Stimulated activated CD8-positive, alpha-beta memory T cell treated with anti-CD3 and anti-CD28 coated beads, Interleukin-2, amount 100 ng/mL, for 1 hour (primary cell): ENCODE measurements at places on chromosomes 5 and 9.

DNA sequence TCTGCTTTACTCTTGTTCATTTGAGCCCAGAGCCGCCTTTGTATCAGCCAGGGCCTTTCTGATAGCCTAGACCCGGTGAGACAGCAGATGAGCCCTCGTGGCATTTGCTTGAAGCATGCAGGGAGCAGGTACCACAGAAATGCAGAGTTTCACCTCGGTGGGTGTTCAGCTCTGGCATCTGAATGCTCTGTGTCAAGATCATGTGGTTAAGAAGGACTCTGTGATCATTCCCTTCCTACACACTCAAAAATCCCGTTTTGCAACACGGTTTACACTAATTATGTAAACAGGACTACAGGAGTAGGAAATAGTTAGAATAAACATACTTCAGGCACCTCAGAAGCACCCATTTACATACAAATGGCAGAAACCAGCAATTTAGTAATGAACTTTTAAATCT lies 67.2 kb downstream of the MVB12B start:
- no peak for DNase-seq

DNA sequence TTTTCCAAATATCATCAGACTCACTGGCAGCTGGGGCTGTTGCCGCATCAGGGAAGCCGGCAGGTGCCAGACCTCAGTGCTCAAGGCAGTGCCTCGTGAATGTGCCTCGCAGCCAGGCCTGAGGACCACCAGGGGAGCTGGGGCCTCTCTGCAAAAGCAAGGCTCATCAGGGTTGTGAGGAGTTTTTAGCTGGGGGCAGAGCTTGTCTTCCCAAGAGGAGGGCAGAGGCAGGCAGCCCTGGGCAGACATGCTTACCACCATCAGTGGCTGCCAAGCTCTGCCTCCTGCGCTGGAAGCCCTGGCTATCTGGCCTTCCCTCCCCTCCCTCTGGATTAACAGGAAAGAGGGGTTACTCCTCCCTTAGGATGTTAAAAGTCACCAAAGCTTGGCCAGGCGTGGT lies 8.8 kb upstream of the TBC1D9B start:
- no peak for DNase-seq

DNA sequence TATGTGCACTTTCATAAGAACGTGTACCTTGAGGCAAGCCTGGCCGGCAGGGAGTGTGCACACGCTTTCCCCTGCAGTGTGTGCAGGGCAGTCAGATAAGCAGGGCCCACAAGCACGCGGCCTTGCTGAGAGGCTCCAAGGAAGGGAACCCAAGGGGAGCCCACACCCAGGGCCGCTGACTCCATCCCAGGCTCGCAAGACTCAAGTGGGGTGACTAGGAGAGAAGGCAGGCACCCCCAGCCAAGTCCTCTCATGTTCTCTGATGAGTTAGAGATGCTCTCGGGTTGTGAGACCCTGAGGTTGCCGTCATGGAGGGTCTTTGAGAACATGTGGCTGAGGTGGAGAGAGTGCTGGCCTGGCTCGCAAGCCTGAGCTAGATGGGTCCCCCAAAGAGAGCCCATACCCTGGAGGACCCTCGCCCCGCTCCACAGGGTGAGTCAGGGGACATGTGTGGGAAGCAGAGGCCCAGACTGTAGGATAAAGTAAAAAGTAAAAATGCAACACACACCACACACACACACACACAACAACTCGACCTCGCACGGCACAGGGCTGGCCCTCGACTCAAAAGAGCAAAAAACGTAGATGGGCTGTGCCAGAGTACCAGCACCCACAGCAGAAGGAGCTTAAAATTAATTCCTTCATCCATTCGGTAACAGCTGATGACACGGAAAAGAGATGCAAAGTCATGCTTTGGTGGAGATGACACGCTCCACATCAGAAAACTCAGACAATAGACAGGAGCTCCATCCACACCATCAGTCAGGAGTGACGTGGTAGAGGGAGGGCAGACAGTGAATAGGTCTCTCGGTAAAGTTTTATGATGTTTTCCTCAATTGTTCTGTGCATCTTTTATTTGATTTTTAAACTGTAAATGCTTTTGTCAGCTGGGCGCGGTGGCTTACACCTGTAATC lies 54.8 kb upstream of the NKD2 start:
- DNase-seq = no peak

DNA sequence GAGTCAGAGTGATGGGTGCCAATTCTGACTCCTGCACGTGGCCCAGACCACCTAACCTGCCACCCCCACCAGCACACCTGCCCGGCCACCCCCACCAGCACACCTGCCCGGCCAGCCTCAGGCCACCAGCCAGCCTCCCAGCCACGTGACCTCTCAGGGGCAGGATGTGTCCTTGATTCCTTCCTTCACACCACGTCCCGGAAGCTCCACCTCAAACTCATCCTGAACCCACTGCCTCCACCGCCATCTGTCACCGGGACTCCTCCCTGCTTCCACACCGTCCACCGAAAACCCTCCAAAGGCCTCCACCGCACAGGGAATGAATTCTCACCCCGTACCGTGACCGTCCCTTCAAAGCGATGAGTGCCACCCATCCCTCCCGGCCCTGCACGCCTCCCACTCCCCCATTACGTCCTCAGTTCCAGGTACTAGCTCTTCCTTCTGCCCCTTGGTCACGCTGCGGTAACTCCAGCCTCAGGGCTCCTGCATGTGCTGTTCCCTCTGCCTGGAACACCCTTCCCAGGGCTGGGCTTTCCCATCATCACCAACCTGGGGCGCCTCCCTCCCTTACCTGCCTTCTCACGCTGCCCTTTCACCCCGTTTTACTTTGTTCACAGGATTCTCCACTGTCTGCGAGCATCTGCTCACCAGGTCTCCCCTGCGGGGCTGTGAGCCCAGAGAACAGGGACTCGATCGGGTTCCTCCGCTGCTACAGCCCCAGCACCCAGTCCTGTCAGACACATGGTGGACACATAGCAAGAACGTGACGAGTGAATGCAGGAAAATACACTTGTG lies 82.9 kb downstream of the ADAMTS2 start:
- DNase-seq = no peak

- peak; percentile 35 for DNase-seq
Observed at GRCh38 chr9:86947146-86948073, at the start of gene GAS1. Gene GAS1, minus strand, starts transcription at chr9:86947506. Its CDS starts 727 bp downstream, at chr9:86946779.

DNA sequence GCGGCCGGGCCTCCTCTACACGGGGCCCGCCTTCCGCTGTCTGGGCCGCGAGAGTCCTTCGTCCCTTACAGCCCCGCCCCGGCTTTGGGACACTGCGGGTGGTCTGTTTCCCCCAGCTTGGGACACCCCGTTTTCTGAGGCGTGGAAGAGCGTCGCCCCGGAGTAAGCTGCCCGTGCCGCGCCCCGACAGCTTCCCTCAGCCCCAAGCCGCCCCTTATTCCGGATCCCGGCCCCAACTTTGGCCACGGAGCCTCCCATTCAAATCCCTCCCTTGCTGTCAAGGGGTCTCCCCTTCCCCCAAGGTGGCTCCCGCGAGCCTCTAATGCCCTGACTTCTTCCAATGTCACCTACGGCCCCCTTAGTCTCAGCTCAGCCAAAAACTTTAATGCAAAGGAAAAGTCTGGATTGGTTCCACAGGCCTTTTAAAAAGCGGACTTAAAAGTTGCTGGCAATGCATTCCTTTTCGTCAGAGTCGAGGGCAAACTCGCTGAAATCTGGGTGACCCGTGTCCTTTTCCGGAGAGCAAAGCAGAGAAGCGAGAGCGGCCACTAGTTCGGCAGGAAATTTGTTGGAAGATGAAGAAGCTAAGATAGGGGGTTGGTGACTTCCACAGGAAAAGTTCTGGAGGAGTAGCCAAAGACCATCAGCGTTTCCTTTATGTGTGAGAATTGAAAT lies 19.8 kb downstream of the EXOSC2 start:
- DNase-seq = no peak

DNA sequence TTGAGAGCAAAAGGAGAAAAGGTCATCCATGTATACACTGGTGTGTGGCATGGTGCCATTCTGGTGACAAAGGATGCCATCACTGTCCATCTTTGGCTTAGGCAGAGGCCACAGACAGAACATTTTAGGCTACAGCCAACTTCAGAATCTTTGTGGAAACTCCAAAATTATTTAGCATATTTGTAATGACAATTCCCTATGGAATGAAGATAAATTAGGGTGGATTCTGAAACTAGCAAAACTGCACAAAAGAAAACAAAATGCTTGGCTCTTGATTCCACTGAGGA lies 92.5 kb downstream of the FBXW11 start:
- DNase-seq = no peak

DNA sequence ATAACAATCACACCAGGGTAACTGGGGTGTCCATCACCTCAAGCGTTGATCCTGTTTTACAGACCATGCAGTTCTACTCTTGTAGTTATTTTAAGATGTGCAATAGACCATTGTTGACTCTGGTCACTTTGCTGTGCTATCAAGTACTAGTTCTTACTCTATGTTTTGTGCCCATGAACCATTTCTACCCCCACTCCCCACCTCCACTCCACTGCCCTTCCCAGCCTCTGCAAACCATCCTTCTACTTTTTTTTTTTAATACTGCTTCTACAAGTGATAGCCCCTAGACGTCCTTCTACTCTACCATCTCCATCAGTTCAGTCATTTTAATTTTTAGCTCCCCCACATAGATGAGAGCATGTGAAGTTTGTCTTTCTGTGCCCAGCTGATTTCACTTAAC lies 38.8 kb downstream of the EHMT1 start:
- no peak for DNase-seq

GRCh38 chr5:178143901-178144300 lies 9.8 kb downstream of the NHP2 start:
- DNase-seq = no peak

GRCh38 chr9:79765466-79765865 lies 193.7 kb downstream of the TLE4 start:
- no peak for DNase-seq

DNA sequence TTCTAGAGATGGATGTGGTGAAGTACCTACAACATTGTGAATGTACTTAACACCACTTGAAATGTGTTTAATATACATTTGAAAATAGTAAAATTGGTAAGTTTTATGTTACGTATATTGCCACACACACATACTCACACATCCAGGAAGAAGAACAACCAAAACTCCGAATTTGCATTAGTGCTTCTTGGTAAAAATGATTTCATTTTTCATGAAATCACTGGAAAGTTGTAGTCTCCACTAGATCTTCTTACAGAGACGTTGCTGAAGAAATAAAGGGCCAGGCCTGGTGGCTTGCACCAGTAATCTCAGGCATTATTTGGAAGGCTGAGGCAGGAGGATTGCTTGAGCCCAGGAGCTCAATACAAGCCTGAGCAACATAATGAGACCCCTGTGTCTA lies 118.6 kb upstream of the ZNF608 start:
- DNase-seq = no peak

DNA sequence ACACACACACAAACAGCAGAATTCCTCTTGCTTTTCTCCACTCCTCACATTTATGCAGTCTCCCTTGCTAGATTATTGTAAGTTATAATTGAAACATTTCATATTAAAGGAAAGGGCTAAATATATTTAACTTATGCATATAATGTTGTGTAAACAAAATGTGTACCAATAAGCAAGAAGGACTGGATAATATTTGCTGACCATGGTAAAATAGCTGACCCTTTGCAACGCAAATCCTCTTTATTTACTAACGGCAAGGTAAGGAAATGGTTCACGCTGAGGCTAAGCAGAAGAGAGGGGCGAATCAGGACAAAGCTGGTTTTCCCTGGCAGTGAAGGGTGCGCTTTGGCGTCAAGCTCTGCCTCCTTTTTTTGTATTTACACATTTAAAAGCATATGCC lies 154.2 kb upstream of the IRX4 start:
- no peak for DNase-seq

GRCh38 chr5:35575578-35575977 lies 42.1 kb upstream of the SPEF2 start:
- no peak for DNase-seq

- DNase-seq = no peak
Observed at GRCh38 chr5:170785416-170785815, 1.9 kb downstream of the GABRP start.
